ENCODE measurements at places on chromosomes 3 and 15. TPM values are rescaled to one million over a fixed set of nuclear protein-coding genes. Genes with fewer than 3 reads are reported as not detected.

GRCh38 chr3:65151666-65152065 lies 463.9 kb upstream of the ADAMTS9 start:
- no peaks in the 10 kb centered on the region for H3K4me1 ChIP-seq
- no peak overlapping the region for H3K27ac ChIP-seq
- H3K27me3 ChIP-seq, result no peaks in the 10 kb centered on the region
- DNase-seq, result no peak
- no peaks in the 10 kb centered on the region for H3K36me3 ChIP-seq

DNA sequence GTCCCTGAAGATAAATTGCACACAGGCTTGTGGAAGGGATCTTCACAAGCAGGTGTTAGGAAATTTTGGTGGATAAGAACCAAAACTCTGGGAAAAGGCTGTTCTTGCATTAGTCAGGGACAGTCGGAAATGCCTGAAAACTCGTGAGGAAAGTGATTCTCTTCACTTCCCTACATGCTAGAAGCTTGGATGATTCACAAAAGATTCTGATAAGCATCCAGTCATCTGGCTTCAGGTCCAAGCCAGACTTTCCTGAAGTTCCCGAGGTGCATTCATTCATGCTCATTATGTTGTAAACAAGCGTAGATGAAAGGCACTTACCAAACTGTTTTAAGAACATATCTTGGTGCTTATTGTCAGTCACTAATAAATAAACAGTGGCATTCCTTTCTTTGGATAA lies 1028.7 kb downstream of the NTRK3 start:
- H3K27ac ChIP-seq, result no peak overlapping the region
- no peak for DNase-seq
- H3K4me1 ChIP-seq, result no peaks in the 10 kb centered on the region
- no peaks in the 10 kb centered on the region for H3K36me3 ChIP-seq
- H3K27me3 ChIP-seq, result no peaks in the 10 kb centered on the region

DNA sequence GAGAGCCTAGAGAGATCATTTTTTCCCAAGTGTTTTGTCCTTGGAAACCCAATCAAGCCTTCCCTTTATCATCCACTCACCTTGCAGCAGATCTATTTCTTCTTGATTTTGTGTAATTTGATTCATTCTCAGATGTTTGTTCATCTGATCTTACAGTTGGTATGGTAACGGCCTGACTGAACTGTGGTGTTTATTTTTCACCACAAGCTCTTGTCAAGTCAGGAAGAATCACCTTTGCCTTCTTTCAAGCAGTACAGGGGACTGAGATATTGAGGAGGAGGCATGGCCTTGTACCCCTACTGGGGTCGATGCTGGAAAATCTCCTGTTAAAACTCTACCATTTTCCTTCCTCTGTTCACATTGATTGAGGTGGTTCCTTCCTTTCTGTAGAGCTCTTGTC lies 361.4 kb upstream of the CFAP20DC start:
- no peaks in the 10 kb centered on the region for H3K27me3 ChIP-seq
- H3K4me1 ChIP-seq, result no peaks in the 10 kb centered on the region
- no peak overlapping the region for H3K27ac ChIP-seq
- DNase-seq, result no peak
- H3K4me3 ChIP-seq, result no peak overlapping the region

GOLGA8A gene
- total RNA-seq, result 24.3 TPM

VPS33B gene
- total RNA-seq, result 6.8 TPM

DNA sequence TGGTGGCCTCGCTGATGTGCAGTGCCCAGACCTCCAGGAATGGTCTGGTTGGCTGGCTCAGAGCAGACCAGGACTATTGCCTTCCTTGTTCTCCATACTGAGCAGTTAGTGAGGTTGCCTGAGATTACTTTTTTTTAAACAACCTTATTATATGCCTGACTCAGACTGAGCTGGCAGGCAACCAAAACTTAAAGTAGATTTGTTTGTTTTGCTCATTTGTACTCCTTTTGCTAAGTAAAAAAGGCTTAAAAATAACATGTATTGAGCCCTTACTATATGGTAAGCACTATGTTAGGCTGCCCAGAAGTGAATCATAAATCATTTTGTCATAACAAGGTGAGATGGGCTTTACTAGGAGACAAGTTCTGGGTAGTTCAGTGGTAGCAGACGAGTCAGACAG lies 92.4 kb downstream of the GHSR start:
- H3K27ac ChIP-seq, result no peak overlapping the region
- peaks cover 17% of the 10 kb centered on the region for H3K36me3 ChIP-seq
- H3K4me1 ChIP-seq, result no peaks in the 10 kb centered on the region
- no peaks in the 10 kb centered on the region for H3K27me3 ChIP-seq
- DNase-seq, result no peak

GRCh38 chr3:120907659-120908029 lies 361 bp upstream of the STXBP5L start:
- peaks cover 23% of the 10 kb centered on the region for H3K27me3 ChIP-seq
- no peak for DNase-seq
- no peak overlapping the region for H3K27ac ChIP-seq

SLC12A8 gene
- 12.5 TPM for total RNA-seq

CCDC54 gene
- total RNA-seq, result not detected

DNA sequence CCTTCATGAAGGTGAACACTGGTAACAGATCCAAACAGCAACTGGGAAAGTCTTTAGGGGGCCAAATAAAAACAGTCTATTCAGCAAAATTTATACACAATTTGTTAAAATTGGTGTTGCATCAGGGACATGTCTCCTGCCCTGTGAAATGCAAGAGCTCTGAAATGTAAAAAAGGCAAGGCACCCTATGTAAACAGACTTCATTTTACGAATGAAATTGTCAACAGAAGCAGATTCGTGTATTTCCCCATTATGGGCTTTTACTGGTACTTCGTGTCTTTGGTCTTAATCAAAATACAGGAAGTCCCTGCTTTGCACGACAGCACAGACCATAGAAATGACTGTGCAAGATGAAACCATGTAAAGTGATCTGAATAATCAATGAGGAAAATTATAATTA lies 127.3 kb upstream of the THBS1 start:
- H3K36me3 ChIP-seq, result no peaks in the 10 kb centered on the region
- no peak overlapping the region for H3K27ac ChIP-seq
- no peak overlapping the region for H3K4me3 ChIP-seq
- no peak for DNase-seq
- H3K27me3 ChIP-seq, result no peaks in the 10 kb centered on the region
- H3K4me1 ChIP-seq, result no peaks in the 10 kb centered on the region

DNA sequence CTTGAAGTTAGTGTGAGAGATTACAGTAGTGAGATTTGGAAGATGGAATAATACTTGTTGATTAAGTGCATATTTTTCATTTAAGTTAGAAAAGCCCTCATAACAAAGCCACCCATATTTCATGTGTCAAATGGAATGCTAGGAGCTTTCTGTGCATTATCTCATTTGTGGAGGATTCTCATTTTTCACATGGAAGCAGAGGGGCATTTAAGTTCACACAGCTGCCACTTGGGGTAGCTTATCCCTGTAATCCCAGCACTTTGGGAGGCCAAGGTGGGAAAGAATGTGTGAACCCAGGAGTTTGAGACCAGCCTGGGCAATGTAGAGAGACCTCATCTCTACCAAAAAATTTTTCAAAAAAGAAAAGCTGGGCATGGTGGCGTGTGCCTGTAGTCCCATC lies 55.2 kb downstream of the RAB7A start:
- H3K27ac ChIP-seq, result no peak overlapping the region
- H3K27me3 ChIP-seq, result no peaks in the 10 kb centered on the region
- DNase-seq, result no peak
- H3K4me1 ChIP-seq, result no peaks in the 10 kb centered on the region
- no peaks in the 10 kb centered on the region for H3K36me3 ChIP-seq

SEMA3B gene
- total RNA-seq, result 1.7 TPM

ARGFX gene
- total RNA-seq, result not detected

- H3K4me3 ChIP-seq, result no peak overlapping the region
- H3K36me3 ChIP-seq, result no peaks in the 10 kb centered on the region
- H3K27ac ChIP-seq, result no peak overlapping the region
These were observed 48.8 kb downstream of the STRIT1 start for GRCh38 chr3:155244699-155245098.

DNA sequence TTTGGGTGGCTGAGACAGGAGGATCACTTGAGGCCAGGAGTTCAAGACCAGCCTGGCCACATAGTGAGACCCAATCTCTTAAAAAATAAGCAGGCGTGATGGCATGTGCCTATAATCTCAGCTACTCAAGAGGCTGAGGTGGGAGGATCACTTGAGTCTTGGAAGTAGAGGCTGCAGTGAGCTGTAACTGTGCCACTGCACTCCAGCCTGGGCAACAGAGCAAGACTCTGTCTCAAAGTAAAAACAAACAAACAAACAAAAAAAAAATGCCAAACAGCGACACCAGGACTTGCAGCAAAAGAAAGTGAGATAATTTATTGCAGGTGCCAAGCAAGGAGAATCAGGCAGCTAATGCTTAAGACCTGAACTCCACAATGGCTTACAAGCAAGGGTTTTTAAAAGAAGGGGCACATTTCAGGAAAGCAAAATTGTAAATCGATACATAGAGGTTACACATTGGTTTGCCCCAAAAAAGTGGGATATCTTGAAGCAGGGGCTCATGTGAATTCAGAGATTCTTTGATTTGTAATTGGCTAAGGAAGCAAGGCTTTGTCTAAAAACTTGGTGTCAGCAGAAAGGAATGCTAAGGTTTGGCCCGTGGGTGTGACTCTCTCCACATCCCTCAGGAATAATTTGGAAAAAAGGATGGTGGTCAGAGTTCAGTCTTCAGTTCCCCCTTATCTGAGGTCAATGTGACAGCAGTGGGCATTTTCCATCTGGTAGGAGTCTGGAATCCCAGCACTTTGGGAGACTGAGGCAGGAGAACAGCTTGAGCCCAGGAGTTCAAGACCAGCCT lies 5.2 kb upstream of the MPI start:
- no peaks in the 10 kb centered on the region for H3K4me1 ChIP-seq
- DNase-seq, result no peak
- no peak overlapping the region for H3K4me3 ChIP-seq
- H3K27ac ChIP-seq, result no peak overlapping the region

DNA sequence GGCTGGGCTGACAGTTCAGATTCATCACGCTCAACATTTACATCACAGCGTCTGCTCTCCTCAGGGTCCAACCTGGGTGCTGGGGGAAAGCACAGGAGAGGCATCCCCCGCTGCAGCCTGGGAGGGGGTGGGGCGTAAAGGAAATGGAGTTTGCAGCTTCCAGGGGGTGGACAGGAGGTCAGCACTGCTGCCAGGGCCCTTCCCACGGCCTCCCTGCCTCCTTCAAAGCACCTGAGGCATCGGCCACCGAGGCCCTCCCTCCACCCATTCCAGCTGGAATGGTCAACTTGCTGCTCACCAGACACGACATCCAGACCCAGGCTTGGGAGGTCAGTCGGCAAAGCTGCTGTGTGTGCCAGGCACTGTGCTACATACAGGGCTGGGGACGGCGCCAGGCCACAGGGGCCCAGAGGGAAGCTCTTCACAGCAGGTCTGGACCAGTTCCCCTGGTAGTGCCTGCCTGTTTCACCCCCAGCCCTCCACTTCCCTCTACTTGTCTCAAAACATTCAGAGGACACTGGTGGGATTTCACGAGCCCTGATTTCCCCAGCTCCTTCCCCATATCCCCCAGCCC lies 120.7 kb downstream of the ANP32A start:
- no peak for DNase-seq
- no peaks in the 10 kb centered on the region for H3K27me3 ChIP-seq
- H3K4me3 ChIP-seq, result no peak overlapping the region
- no peaks in the 10 kb centered on the region for H3K4me1 ChIP-seq
- no peak overlapping the region for H3K27ac ChIP-seq
- no peaks in the 10 kb centered on the region for H3K36me3 ChIP-seq

DNA sequence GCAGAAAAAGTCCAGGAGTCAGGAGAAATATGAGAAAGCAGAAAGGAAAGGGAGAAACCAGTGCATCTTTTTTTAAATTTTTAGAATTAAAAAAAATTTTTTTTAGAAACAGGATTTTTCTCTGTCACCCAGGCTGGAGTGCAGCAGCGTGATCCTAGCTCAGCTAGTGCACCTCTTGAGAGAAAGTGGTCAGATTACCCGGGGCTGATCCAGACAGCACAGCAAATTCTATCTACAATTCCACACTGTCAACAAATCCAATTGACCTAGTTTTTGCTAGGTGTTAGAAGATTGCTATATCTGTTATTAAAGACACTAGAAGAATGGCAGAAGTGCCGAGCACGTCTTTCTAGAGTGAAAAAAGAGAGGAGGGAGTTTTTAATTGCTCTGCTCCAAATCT lies 117.3 kb downstream of the RFTN1 start:
- H3K4me1 ChIP-seq, result no peaks in the 10 kb centered on the region
- DNase-seq, result no peak
- no peaks in the 10 kb centered on the region for H3K27me3 ChIP-seq
- no peak overlapping the region for H3K4me3 ChIP-seq
- no peaks in the 10 kb centered on the region for H3K36me3 ChIP-seq

DNA sequence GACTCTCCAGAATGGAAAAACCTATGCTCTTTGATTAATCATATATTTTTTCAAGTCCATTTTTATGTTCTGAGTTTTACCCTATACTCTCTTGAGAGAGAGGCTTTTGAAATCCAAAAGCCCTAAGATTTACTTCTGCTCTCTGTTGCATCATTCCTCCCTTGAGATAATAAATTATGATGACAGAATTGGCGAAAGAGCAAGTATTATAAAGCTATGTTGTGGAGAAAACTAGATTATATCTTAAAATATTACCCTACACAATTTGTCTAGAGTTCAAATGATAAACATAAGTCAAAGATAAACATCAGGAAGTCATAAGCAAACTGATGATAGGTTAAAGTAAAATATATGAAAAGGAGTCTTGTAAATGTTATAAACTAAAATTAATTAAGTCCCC lies 293.4 kb upstream of the MME start:
- H3K27me3 ChIP-seq, result no peaks in the 10 kb centered on the region
- DNase-seq, result no peak
- no peak overlapping the region for H3K27ac ChIP-seq
- H3K4me3 ChIP-seq, result no peak overlapping the region
- no peaks in the 10 kb centered on the region for H3K36me3 ChIP-seq

PAQR5 gene
- total RNA-seq, result 0.73 TPM

- peaks cover 10% of the 10 kb centered on the region for H3K4me1 ChIP-seq
- DNase-seq, result no peak
- H3K27me3 ChIP-seq, result no peaks in the 10 kb centered on the region
- H3K27ac ChIP-seq, result peak overlapping the region; percentile 10
- H3K36me3 ChIP-seq, result no peaks in the 10 kb centered on the region
- H3K4me3 ChIP-seq, result no peak overlapping the region
These were observed 79.4 kb downstream of the TM4SF4 start for GRCh38 chr3:149553781-149554451.

GRCh38 chr3:159884661-159885402 lies 103.8 kb upstream of the IL12A start:
- H3K36me3 ChIP-seq, result no peaks in the 10 kb centered on the region
- no peaks in the 10 kb centered on the region for H3K4me1 ChIP-seq
- H3K27me3 ChIP-seq, result no peaks in the 10 kb centered on the region
- DNase-seq, result no peak

TMEM158 gene
- 0.54 TPM for total RNA-seq

DNA sequence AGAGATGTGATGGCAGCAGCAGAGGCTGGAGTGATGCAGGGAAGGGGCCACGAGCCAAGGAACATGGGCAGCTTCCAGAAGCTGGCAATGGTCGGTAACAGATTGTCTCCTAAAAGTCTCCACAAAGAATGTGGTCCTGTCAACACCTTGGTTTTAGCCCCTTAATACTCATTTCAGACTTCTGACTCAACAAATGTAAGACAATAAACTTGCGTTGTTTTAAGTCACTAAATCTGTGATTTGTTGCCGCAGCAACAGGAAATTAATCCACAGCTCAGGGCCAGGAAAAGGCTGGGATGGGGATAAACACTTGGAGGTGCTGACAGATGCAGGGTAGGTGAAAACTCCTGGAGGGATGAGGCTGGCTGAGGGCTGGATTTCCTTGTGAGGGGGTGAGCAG lies 69.9 kb downstream of the OXNAD1 start:
- H3K4me1 ChIP-seq, result no peaks in the 10 kb centered on the region
- H3K4me3 ChIP-seq, result no peak overlapping the region
- no peak for DNase-seq
- peak overlapping the region; percentile 66 for H3K27ac ChIP-seq
- H3K27me3 ChIP-seq, result no peaks in the 10 kb centered on the region
